Naive thymus-derived CD8-positive, alpha-beta T cell (primary cell): ENCODE measurements at places on chromosomes 2 and 18.

DNA sequence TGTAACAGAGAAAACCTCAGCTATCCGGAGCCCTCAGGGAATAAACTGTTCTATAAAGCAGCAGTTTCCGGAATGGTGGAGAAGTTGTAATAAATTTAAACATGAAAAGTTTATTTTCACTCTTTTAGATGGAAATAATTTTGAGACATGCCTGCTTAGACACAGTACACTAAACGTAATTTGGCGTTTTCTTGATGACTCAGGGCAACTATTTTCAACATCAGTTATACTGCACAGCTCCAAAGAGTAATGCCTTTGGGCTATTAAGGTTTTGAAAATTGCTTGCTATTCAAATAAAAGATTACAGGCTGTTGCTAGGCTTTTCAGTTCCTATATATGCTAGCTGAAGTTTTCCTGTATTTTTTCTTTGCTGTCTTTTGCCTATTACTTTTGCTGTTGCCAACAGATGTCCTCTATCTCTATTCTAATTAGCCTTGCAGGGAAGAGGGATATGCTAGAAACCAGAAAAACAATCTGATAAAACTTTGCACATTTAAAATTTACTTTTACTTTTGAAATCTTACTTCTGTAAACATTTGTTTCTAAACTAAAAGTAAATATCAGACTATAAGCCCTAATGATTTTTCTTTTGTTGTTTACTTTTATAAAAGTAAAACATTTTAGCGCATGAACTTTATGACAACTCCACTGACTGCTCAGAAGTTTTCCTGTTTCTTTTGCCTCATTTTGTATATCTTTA is 113.4 kb upstream of the WDSUB1 start:
- no peak for DNase-seq

- no peak for DNase-seq
Measured at GRCh38 chr2:74939919-74940812, 18.3 kb upstream of the POLE4 start.

- DNase-seq: no peak
Measured at GRCh38 chr2:43070030-43070429, 156.4 kb downstream of the ZFP36L2 start.

DNA sequence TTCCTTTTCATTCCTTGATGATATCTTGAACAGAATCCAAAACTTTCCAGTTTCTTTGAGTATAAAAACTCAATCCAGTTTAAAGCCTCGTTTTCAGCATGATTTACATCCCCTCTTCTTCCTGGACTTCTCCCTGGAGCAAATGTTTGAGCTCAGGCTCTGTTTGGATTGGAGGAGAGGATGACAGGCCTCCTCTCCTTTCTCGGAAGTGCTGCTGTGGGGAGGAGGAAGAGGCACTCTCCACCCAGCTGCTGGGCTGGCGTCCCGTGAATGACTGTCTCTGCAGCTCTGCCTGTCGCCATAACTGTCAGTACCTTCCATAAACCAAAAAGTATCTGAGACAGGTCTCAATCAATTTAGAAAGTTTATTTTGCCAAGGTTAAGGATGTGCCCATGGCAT is 238.2 kb upstream of the AGAP1 start:
- no peak for DNase-seq
